NCI-H2107 (cell line): ENCODE measurements at places on chromosomes 4 and X.

GRCh38 chr4:172073590-172073989 lies 260.4 kb downstream of the GALNTL6 start:
- DNase-seq: no peak

- DNase-seq: no peak
Observed at GRCh38 chrX:39019056-39019455, 217.8 kb downstream of the MID1IP1 start.

DNA sequence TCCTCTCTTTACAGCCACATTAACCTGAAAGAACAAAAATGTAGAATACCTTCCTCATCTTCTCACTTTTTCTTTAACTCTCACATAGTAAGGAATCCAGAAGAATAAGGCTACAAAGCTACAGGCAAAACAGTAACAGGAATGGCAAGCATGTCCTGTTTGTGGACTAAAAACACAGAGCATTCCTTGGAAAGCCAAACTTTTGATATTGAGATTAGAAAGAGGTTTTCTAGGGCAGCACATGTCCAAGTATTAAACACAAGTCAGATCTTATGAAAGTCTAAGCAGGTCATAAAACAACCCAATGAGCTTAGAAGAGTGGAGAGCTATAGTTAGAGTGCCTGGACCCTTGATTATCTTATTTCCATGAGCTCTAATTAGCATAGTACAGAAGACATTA lies 58.2 kb upstream of the FAM9C start:
- no peak for DNase-seq

DNA sequence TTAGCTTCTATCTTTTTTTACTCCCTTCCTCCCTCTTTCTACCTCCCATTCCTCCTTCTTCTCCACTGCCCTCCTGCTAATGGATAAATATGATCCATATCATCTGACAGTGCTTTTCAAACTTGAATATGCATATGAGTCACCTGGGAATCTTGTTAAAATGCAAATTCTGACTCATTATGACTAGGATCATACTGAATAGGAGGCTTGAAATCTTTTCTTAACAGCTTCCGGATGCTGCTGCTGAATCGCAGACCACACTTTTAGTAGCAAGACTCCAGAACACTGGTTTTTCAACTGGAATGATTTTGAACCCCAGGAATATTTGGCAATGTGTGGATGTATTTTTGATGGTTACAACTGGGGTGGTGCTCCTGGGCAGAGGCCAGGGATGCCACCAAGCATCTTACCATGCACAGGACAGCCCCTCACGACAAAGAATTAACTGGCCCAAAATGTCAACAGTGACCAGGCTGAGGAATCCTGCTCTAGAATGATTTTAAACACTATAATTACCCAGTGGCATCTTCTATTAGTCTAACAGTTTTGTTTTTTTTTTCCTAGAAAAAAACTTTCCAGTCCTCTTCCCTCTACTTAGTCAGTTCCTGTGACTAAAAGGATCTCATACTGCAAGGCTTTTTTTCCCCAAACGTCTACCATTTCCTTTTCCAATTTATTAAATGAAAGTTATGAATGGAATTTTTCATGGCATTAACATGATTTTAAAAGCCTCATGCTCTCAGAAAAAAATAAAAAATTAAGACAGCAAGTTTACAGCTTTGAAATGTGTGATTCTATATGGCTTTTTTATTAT lies 10.6 kb upstream of the PYURF start:
- DNase-seq: no peak

- no peak for DNase-seq
Observed at GRCh38 chrX:72100824-72101351, 30.8 kb downstream of the RTL5 start.
